Hippocampal formation (tissue), 2 donors: ENCODE measurements at places on chromosomes 12 and 14.

GRCh38 chr12:117076410-117077372 lies 22.5 kb downstream of the TESC start:
- DNase-seq = no peak

DNA sequence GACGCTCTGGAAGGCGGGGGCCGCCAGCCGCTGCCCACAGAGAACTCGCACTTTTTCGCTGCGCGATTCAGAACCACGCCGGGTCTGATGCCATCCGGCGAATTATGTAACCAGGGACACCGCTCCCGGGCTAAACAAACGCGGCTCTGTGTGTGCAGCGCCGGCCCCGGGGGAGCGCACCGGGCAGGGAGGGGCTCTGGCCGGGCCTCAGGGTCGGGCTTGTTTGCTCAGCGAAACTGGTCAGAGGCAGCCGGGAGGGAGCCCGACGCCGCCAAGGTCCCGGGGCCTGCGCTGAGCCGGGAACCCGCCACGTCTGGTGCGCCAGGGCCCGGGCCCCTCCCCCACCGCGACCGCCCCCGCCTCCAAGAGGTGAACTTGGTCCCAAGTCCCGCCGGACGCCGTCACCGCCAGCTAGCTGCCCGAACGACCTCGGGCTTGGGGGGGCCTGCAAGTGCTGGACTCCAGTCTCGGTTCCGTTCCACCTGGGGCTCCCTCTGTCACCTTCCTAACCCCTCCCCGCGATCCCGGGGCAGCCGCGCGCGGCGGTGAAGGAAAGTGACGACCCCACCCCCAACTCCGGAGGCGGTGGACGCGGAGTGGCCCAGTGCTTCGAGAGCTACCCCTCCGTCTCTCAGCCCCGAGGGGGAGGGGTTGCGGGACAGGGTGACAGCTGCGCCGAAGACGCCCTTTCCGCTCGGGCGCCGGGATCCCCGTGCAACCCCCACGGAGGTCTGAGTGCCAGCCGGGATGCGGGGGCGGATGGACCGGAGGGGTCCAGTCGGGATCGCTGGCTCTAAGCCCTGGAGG lies 848 bp downstream of the CTDSP2 start:
- DNase-seq = peak; percentile 91

DNA sequence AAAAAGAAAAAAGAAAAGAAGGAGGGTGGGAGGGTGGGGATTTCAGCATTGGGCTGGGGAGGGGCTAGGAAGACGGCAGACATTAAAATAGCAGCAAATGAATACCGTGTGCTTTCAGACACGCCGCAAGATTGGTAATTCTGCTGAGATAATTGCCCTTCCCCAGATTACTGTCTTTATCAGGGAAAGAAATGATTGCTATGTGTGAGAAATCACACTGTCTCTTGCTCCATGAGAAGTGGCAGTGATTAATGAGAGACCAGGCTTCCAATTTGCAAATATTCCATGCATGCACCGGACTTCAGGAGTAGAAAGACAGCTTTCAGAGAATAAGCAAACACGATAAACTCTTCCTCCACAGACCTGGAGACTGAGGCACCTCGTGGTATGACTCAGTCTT lies 7.6 kb upstream of the KCNA5 start:
- DNase-seq = no peak

DNA sequence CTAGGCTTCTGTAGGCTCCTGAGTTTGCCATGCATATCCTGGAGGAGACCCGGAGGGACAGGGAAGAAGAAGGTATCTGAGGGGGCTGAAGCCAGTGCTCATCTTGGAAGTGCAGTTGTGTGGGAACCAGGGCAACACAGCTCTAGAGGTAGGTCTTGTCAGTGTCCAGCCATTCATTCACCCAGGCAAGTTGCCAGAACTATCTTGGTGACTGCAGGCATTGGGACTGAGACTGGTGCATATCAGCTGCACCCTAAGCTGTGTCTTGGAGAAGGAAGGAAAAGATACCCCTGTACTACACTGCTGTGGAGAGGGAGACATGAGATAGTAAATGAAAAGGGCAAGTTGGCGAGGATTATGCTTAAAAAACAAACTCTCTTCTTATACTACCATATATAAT lies 4.9 kb upstream of the WIF1 start:
- DNase-seq = no peak

DNA sequence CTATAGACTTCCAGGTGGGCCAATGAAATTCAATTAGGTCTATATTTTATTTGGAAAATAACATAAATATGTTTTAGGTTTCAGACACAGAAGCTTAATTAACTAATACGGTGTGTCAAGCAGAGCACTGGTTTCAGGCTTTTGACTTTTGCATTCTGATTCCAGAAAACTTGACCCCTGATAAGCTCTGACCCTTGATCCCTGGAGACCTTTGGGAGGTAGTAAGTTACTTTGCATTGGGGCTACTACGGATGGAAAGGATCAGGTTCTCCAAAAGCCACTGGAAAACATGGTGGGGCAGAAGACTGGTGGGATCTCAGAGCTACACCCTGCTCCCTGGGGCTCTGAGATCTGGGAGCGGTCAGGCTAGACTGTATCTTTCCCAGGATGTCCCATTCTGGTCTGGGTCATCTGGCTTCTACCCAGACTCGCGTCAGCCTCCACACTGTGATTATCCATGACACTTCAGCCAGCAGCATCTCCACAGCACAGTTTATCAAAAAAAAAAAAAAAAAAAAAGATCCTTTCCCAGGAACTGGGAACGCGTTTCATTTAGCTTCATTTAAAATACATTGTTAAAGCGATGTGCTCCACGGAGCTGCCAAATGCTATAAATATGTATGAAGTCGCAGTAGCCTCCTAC lies 17.8 kb upstream of the EMP1 start:
- DNase-seq = no peak

DNA sequence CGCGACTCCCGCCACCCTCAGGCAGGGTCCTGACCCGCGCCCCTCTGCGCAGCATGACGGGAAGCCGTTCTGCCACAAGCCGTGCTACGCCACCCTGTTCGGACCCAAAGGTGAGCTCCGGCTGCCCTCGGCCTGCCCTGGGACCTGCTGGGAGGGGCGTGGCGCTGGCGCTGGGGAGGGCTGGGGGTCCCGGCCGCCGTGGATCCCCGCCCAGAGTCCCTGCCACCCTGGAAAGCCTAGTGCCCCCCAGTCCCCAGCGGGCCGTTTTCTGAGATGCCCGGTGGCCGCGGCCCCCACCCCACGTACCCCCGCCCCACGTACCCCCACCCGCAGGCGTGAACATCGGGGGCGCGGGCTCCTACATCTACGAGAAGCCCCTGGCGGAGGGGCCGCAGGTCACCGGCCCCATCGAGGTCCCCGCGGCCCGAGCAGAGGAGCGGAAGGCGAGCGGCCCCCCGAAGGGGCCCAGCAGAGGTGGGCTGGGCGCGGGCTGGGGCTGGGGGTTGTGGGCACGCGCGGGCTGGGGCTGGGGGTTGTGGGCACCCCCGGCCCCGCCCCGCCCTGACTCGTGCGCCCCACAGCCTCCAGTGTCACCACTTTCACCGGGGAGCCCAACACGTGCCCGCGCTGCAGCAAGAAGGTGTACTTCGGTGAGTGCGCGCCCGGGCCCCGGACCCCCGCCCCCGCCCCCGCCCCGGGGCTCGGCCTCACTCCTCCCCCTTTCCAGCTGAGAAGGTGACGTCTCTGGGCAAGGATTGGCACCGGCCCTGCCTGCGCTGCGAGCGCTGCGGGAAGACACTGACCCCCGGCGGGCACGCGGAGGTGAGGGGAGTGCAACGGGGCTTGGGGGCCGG lies 4.0 kb downstream of the CRIP2 start:
- no peak for DNase-seq

DNA sequence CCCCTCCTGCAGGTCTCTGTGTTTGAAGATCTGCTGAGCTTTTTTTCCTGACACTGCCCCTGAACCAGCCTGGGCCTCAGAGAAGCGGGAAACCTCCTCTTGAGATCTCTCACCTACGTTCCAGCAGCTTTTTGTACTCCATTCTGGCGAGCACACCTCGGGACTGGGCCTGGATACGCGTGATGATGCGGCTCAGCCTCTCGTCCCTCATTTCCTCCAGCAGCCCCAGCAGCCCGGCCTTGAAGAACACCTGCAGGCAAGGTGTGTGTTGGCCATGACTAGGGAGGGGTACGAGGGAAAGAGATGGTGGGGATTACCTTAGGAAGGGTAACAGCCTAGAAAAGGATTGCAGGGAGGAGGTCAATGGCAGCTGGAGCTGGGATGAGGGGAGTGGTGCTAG lies 10.3 kb downstream of the MYH7 start:
- no peak for DNase-seq

DNA sequence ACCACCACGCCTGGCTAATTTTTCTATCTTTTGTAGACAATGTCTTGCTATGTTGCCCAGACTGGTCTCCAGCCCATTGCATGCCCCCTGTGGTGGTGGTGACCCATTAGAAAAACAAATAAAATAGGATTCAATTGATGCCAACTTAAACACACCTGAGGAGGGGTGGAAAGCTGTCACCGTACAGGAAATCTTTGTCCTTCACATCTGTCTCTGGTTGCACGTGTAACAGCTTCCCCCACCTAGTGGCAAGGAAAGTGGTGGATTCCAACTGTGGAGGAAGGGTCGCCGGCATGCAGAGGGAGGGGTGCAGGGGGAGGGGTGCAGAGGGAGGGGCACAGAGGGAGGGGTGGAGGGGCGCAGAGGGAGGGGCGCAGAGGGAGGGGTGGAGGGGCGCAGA lies 26.1 kb upstream of the GPR68 start:
- DNase-seq = no peak
